ENCODE measurements at places on chromosomes 4 and X.

DNA sequence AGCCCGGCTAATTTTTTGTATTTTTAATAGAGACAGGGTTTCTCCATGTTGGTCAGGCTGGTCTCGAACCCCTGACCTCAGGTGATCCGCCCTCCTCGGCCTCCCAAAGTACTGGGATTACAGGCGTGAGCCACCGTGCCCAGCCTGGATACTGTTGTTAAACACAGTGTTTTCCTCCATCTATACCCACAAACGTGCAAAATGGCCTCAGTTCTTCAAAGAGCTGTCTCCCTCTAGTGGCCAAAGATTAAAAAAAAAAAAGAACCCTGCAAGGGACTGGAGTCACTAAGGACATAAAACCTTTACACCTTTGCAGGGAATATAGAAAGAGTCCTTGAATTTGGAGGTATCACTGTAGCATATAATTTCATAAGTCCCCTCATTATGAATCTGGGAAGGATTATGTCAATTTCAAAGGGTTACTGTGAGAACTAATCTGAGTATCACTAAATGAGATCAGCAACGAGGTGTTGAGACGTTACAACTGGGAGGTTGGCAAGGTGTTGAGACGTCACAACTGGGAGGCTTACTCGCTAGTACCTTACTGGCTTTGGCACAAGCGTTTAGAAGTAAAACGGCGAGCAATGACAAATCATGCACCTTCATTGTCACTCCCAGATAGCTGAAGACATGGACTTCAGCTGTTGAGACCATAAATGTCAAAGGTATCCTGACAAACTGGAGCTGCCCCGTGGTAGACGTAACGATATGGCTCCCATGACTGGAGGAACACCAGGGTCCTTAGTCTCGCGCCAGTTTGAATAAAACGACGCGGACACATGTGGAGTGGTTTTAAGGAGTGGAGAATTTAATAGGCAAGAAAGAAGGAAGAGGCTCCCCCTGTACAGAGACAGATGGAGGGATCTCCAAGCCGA lies 33.4 kb upstream of the ENPP6 start:
- no peak for DNase-seq

DNA sequence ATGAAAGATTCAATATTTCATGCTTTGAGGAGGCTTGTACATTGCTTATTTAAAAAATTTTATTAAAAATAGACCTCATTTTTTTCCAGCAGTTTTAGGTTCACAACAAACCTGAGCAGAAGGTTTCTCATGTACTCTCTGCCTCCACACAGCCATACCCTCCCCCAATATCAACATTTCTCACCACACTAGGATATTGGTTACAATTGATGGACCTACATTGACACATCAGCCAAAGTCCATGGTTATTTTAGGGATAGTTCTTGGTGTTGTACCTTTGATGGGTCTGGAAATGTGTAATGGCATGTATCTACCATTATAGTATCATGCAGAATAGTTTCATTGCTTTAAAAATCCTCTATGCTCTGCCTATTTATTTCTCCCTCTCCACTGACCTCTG lies 611.0 kb downstream of the KCTD8 start:
- DNase-seq, result no peak

DNA sequence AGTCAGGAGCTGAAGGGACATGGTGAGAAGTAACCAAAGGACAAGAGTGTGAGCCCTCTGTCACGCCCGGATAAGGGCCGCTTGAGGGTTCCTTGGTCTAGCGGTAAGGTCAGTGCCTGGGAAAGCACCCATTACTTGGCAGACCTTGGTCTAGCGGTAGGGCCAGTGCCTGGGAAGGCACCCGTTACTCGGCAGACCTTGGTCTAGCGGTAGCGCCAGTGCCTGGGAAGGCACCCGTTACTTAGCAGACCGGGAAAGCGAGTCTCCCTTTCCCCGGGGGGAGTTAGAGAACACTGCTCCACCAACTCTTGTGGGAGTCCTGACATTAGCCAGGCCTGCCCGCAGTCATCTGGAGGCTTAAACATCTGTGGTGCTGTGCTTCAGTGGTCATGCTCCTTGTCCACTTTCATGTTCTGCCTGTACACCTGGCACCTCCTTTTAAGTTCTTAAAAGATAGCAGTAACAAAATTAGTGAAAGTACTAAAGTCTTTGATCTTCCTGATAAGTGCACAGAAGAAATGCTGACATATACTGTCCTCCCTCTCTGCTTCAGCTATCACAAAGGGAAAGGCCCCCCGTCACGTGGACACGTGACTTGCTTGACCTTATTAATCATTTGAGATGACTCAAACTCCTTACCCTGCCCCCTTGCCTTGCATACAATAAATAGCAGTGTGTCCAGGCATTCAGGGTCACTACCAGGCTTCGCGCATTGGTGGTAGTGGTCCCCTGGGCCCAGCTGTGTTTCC lies 9.3 kb upstream of the SEC24B start:
- no peak for DNase-seq

GRCh38 chrX:25356456-25356855 lies 340.7 kb upstream of the ARX start:
- DNase-seq, result no peak

- no peak for DNase-seq
Observed at GRCh38 chrX:54043541-54044125, 640 bp downstream of the PHF8 start.

DNA sequence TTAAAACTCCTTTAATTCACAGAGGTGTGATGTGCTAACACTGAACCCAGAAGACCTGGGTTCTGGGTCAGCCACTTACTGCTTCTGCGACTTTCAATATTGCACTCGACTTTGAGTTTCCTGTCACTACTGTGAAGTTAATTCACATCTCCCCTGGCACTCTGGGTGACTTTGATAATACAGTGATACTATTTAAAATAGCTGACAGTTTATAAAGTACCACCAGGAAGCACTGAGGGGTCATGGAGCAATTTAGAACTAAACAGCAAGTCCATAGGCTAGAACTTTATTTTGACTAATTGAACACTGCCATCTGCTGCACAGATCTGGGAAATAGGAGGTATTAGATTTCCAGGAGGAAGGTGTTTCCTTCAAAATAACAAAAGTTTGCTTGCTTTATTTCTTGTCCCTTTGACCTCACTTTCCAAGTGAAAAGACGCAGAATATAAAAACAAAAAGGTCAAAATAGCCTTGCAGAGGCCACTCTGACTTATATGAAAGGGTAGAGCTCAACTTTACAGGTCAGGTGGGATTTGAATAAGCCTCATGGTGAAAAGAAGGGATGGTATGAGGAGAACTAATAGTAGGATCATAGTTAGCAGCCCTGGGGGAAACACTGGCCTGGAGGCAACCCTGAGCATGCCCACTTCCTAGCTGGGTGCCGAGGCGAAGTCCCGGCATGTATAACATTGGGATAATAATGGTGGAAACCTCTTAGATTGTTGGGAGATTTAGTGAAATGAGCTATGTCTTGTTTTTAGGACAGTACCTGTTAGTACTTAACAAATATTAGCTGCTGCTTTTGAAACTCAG lies 53.4 kb downstream of the ZNF518B start:
- DNase-seq, result no peak

- no peak for DNase-seq
Observed at GRCh38 chr4:128565565-128566186, 243.8 kb upstream of the JADE1 start.

DNA sequence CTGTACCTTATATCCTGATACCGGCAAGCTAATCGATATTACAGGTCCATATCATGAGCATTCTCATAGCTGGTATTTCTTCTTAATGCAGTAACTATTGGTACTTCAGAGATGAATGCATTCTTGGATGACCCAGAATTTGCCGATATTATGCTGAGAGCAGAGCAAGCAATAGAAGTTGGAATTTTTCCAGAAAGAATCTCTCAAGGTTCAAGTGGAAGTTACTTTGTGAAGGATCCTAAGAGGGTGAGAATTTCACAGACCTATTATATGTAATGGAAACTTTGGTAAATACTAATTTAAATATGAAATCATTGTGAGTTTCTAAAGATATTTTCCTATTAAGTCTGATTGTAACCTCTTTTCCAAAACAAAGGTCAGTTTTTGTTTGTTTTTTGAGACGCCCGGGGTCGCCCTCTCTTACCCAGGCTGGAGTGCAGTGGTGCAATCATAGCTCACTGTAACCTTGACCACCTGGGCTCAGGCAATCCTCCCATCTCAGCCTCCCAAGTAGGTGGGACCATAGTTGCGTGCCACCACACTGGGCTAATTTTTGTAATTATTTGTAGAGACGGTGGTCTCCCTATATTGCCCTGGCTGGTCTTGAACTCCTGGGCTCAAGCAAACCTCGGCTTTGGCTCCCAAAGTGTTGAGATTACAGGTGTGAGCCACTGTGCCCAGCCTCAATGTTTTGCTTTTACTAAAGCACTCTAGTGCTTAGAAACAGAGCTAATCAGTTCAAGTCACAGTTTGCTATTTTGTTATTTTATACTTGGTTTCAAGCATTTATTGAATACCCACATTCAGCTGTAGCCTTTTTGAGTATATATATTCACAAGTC lies 18.6 kb downstream of the PI4K2B start:
- DNase-seq, result no peak

GRCh38 chr4:152104356-152104755 lies 343.5 kb upstream of the GATB start:
- no peak for DNase-seq

GRCh38 chrX:121598356-121598755 lies 550.9 kb downstream of the GLUD2 start:
- no peak for DNase-seq

- DNase-seq, result no peak
Observed at GRCh38 chr4:101306225-101306624, 41.1 kb downstream of the PPP3CA start.

- no peak for DNase-seq
Observed at GRCh38 chr4:132504438-132504837, 644.7 kb upstream of the PCDH10 start.

GRCh38 chrX:118756101-118756500 lies 28.7 kb downstream of the IL13RA1 start:
- no peak for DNase-seq

- DNase-seq, result no peak
Observed at GRCh38 chr4:149005191-149005590, 563.0 kb upstream of the NR3C2 start.

GRCh38 chr4:14111730-14112181 lies 484.2 kb upstream of the BOD1L1 start:
- DNase-seq, result no peak

GRCh38 chr4:42643685-42644084 lies 13.2 kb downstream of the ATP8A1 start:
- DNase-seq, result no peak

DNA sequence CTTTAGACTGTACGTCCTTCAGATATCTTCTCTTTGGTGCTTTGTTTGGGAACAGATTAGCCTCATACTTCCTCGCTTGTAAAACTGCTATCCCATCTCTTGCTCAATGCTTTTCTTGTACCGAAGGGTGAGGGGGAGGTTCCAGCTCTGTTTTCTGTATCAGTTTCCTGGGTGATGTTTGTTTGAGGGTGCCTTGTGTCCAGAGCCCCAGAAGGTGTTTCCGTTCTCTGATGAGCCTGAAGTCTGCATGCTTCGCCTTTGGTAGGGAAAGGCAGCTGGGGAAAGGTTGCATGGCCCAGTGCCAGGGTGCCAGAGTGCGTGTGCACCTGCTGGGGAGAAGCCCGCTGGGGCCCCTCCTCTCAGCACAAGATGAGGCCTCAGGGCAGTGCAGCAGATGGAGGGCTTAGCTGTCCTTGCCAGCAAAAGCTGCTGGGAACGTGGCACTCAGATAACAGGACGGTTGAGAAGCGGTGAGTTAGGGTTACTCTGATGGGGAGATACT lies 73.7 kb downstream of the TBL1X start:
- no peak for DNase-seq

DNA sequence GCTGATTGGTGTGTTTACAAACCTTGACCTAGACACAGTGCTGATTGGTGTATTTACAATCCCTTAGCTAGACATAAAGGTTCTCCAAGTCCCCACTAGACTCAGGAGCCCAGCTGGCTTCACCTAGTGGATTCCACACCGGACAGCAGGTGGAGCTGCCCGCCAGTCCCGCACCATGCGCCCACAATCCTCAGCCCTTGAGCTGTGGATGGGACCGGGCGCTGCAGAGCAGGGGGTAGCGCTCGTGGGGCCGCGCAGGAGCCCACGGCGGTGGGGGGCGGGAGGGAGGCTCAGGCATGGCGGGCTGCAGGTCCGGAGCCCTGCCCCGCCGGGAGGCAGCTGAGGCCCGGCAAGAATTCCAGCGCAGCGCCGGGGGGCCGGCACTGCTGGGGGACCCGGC lies 30.7 kb downstream of the MEPE start:
- DNase-seq, result no peak

GRCh38 chrX:15207994-15208393 lies 61.9 kb downstream of the ASB9 start:
- DNase-seq, result no peak

DNA sequence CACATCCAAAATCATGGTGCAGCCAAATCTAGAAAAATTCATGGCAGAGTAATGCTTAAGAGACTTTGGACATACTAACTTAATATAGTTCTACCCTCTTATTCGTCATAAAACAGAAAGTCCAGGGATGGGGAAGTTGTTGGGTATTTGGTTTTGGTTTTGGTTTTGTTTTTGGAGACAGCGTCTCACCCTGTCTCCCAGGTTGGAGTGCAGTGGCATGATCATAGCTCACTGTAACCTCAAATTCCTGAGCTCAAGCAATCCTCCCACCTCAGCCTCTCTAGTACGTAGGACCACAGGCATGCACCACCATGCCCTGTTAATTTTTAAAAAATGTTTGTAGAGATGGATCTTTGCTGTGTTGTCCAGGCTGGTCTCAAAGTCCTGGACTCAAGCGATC lies 271.8 kb upstream of the TENM3 start:
- no peak for DNase-seq

DNA sequence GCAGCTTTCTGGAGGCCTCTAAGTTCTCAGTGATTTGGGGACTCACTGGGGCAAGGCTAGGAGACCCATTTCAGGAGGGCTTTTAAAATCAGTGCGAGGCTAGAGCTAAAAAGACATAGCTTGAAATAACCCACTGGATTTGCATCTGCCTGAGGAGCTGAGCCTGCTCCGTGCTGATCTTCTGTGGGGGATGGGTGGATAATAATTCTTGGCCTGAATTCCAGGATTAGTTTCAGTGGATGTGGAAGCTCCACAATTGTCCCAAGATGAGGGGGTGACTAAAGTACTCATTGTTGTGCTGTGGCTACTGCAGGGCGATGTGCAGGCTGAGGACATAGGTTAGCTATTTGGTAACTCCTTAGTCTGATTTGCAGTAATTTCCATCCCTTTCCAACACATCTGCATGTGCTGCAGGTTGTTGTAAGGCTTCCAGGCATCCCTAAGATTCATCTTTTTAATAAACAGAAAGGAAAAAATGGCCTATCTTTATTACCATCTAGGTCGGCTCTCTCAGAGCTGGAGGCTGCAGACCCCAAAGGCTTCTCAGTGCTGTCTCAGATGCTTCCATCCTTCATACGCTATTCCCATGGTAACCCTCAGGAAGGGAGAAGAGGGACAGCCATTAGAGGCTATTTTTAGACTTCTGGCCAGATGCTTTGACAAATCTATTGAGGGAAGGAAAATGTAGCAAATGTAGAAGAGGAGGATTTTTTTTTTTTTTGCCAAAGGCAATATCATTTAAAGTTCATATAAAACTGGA lies 63.4 kb downstream of the GRXCR1 start:
- DNase-seq, result no peak
